ENCODE measurements at places on chromosomes 16 and 17.

DNA sequence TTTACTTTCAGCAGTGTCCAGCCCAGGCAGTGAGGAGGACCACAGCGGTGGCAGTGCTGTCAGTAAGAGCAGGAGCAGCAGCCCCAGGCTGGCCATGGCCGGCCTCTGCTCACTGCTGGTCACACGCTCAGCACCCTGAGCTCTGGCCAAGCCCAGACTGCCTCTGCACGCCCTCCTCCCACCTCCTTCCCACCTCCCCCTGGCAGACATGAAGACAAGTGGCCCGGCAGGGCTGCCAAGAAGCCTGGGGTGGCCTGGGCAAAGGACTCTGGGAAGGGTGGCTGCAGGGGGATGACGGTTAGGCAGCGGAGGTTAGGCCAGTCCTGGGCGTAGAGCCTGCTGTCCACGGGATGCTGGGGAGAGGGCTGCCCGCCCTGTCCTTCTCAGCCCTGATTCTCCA is at the start of gene C16orf89:
Gene C16orf89, minus strand, starts transcription at position 144 of the 400 bp plus-strand sequence. Its CDS starts 48 bp downstream, at position 96.
- no peak for DNase-seq

GRCh38 chr16:86664522-86665318 is 86.4 kb downstream of the FOXL1 start:
- peak; percentile 82 for DNase-seq

GRCh38 chr17:74332017-74332650 is 6.1 kb downstream of the KIF19 start:
- DNase-seq: no peak

DNA sequence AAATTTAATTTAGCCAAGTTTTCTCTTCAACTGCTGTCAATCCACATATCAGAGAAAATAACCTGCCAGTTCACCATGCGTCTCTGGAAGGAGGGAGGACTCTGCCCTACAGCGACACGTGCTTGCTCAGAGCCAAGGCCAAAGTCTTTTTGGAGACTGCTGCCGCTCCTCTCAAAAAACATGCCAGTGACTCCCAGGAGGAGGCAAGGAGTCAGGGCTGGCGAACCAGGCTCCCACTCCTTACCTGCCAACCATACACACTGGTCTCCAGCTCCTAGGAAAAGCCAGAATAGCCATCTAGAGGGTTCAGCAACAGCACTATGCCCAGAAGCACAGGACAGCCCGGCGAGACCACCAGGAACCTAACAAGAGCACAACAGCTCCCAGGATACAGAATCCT is 73.0 kb downstream of the ANKRD11 start:
- DNase-seq: no peak

- DNase-seq: no peak
These were observed 2.9 kb upstream of the KCNH6 start for GRCh38 chr17:63519972-63520882.
